ENCODE measurements at places on chromosomes 12 and 14.
A peak's percentile ranks its signal among the peaks of the same experiment; 100 is the strongest.

GRCh38 chr12:7083125-7083524 lies 9.1 kb downstream of the C1R start:
- DNase-seq = no peak

- no peak for DNase-seq
Measured at GRCh38 chr12:95802482-95803270, 12.1 kb upstream of the NTN4 start.

- no peak for DNase-seq
Measured at GRCh38 chr12:55733021-55733555, 4.3 kb upstream of the CD63 start.

DNA sequence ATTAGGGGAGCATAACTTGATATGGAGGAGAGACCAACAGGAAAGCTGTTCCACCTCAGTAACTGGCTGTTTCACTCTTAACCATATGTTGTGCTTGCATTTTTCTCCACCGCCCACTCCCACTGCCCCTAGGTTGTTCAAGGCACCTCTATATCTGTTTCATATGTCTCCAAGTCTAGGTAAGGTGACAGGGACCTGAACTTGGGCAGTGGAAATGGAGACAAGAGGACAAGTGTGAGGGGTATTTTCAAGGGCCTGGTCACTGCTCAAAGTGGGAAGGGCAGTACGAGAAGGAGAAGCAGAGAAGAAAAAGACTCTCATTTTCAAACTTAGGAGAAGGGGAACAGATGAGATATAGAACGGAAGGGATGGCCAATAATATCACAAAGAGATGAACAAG lies 3.1 kb downstream of the SLC38A1 start:
- no peak for DNase-seq

GRCh38 chr14:34496679-34497513 lies 34.9 kb upstream of the SPTSSA start:
- DNase-seq = no peak

DNA sequence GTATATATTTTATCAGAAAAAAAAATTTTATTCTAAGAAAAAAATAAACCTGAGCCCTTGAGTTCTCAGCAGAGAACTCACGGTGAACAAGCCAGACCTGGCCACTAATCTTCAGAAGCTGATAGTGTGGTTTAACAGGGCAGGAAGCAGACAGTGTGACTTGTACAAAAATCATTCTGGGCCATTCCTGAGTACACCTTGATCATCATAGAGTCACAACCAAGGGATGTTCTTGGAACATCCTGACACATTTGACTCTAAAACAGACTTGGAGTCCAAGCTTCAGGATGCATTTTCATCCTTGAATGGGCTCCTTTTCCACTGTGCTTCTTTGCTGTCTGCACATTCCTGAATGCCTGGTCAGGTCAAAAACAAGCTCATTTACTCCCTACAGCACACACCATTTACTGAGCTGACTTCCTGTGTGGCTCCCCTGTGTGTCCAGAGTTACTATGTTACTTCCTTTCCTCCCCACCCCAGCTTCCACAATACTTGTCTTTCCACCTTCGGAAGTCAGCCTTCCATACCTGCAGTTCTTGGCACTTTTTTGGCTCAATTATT lies 112.0 kb downstream of the ANO6 start:
- no peak for DNase-seq

DNA sequence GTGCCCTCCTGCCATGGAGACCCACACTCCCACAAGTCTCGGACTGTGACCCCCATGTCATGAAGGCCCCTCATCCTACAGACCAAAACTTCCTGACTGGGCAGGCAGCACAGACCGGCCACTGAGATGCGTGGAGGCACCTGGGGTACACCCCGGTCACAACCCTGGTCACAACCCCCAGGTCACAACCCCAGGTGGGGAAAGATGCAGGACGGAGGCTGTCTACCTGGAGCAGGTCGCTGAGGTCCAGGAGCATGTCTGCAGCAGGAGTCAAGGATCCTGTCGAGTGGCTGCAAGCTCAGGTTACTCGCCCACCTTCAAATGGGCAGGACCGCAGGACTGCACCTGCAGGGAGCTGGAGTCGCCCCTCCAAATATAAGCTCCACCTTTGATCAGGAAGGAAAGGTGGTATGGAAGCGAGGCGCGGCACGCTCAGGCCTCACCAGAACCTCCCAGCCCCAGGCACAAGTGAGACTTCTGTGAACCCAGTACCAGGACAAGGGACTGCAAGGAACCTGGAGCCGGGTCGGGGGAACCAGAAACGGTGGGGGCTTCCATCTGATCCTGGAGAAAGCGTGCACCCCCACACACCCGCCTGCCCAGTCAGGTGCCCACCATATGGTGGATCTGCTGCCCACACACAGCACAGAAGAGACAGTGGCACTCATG lies 8.1 kb downstream of the BTBD6 start:
- no peak for DNase-seq

- no peak for DNase-seq
Measured at GRCh38 chr12:13534242-13534641, 337.7 kb downstream of the EMP1 start.

DNA sequence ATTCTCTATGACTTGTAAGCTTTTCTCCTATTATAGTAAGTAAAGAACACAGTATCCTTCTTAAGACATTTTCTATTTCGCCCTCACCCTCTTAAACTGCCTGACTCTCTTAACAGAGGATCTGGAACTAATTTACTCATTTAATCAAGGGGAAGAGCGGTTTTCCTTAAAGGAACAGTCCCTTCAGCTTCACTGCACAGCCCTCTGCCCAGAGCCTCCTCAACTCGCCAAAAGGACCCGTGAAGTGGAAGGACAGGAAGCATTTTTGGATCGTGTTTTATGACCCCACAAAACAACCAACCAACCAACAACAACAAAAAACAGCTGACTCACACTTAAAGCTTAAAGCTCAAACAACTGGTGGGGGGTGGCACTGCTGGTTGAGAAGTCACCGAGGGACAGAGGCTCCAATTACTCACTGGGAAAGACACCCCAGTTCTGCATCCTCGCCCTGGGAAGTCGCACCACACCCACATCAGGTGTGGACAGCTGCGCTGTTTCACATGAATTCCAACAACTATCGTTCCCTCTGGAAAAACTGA lies 35.7 kb downstream of the NID2 start:
- no peak for DNase-seq

DNA sequence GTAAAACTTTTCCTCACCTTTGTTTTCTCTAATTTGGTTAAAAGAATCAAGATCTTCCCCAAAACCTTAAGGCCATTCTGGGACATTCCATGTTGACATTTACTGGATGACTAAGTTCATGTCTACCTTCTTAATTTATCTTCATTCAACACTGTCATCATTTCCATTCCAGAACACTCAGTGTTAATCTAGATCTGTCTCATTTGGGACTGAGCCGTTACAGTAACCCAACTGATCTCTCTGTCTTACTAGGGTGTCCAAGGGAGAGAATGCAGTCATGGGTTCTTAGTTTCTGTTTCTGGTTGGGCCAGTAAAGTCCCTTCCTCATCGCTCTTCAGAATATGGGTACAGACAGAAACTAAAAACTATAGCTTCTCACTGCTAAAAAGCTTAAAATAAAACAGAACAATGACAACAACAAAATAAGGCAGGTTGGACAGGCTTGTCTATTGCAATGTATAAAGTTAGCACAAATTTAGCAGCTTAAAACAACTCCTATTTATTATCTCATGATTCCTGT lies 144.8 kb downstream of the ASCL1 start:
- DNase-seq = no peak

- DNase-seq = no peak
Measured at GRCh38 chr14:46951103-46951502, 299.5 kb upstream of the RPL10L start.

DNA sequence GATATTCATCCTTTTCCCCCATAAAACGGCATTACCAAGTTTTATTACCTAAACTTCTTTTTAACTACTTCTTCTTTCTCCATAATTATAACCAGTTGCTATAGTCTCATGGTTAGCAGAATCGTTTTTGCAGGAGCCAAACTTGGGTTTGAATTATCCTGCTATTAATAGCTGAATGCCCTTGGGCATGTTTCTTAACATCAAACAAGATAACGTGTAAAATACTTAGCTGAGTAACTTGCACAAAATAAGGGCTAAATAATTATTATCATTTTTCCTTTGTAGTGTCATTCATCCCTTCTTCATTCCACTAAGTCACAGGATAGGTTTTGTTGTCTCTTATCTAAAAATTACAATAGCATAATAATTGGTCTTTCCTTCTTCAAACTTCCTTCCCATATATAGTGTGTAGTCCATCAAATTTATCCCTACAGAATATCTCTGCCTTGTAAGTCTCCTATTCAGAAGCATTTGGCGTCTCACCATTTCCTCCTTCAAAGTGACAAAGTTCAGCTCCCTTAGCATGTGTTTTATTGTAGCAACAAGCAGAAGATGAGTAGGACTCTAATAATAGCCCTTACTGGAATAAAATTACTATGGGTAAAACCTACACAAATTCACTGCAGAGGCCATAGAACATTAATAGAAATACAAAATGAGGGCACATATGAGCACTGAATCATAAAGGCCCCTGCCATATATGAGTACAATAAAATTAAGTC lies 63.8 kb downstream of the FAR2 start:
- DNase-seq = no peak

- DNase-seq = no peak
Measured at GRCh38 chr12:102481705-102482425, 1.5 kb upstream of the IGF1 start.

DNA sequence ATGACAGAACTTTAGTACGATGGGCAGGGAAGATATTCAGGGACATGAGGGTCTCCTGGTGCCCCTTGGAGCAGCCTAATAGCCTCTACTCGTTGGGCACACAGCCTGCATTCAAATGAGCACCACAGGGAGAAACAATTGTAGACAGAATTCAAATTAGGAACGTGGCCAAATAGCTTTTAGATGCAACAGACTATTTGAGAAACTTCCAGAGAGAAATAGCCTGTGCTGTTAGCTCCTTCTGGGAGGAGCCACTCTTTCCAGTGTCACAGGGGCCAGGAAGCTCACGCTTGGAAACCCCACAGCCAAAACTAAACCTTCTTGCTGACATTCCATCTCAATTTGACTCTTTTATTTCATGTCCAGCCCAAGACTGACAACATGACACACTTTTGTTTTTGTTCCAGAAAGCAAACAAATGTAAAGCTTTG lies 114.5 kb downstream of the RPAP3 start:
- no peak for DNase-seq

DNA sequence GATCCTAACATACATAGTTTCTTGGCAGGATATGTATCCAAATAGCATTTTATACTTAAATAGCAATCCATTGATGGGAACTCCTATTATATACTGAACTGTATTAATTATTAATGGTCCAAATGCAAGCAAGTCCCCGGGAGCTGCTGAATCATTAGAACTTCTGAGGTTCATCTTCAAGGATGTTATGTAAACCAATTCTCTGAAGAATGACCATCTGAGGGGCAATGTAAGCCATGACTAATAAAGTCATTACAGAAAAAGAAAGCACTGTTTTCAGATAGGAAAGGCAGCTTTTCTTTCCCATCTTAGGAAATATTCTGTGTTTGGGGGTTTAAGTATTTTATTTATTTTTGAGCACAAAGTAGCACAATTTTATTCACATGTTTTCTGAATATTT lies 166.1 kb upstream of the SLC16A7 start:
- no peak for DNase-seq

DNA sequence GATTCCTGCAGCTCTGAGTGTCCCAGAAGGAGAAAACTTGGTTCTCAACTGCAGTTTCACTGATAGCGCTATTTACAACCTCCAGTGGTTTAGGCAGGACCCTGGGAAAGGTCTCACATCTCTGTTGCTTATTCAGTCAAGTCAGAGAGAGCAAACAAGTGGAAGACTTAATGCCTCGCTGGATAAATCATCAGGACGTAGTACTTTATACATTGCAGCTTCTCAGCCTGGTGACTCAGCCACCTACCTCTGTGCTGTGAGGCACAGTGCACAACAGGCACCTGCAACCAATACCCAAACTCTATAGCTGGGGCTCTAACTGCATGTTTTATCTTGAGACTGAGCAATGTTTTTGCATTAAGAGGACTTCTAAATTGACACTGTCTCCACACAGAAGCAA lies 379.2 kb upstream of the OR4E1 start:
- no peak for DNase-seq

DNA sequence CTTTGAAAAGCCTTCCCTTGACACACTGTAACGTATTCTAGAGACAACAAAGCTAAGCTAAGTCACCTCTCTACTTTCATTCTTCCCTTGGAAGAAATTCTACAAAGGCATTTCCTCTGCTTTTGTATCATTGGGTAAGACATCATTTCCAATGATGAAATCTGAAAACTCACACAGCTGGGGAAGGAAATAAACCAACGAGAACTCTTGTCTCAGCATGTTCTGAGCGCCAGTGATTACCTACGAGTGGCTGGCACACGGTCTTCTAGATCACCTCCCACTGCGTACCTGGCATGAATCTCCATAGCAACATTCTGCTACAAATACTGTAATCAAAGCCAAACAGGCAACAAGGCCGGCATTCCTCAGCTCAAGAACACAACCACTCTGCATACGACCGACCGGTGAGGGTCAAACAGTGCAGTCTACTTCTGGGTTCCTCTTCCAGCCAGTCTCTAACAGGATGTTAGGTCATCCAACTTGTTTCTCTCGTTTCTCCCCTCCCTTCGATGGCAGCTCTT lies 7.6 kb downstream of the VPS37B start:
- DNase-seq = no peak

GRCh38 chr12:47989666-47990065 lies 14.6 kb downstream of the COL2A1 start:
- no peak for DNase-seq

GRCh38 chr12:4211372-4211771 lies 62.2 kb upstream of the CCND2 start:
- DNase-seq = no peak

- DNase-seq = no peak
Measured at GRCh38 chr12:58105225-58106119, 164.1 kb downstream of the ATP23 start.

GRCh38 chr14:20681348-20682126 lies 2.8 kb upstream of the RNASE4 start:
- DNase-seq = peak; percentile 87
